Fibroblast of the conjunctiva (primary cell): ENCODE measurements at places on chromosomes 2 and 18.

DNA sequence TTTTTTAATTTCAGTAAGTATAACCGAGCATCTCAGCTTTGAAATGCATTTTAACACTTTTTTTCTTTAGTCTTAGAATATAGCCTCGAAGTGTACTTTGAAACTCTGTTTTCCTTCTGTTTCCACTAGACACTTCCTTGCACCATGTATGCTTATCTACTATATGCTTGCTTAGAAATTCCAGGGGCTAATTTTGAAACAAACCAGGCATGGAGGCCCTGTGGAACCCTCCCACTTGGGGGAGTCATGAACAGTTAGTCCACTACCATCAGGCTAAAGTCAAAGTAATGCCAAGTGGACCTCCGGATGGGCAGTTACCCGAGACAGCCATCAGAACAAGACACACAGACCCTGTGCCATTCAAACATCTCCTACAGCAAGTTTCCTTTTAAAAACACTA is 120.3 kb downstream of the LCLAT1 start:
- no peak for DNase-seq

- no peak for DNase-seq
Measured at GRCh38 chr18:23887035-23887434, 127.5 kb upstream of the TTC39C start.

- DNase-seq: no peak
Measured at GRCh38 chr2:176173567-176174381, 14.7 kb upstream of the HOXD1 start.

DNA sequence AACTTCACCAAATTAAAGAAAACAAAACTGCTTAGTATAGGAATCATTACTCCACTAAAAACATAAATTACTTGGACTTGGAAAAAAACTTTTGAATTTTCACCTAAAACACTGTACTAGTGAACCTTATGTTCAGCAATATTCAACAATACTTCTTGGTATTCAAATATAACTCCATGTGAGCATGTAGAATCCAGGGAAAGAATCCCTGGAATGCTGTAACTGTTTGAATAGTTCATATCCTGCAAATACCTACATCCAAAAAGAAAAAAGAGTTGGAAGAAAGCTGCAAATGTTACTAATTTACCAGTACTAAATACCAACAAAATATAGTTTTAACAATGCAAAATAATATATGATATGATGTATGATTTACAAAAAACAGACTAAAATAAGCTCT is 65.4 kb downstream of the IKZF2 start:
- DNase-seq: no peak

DNA sequence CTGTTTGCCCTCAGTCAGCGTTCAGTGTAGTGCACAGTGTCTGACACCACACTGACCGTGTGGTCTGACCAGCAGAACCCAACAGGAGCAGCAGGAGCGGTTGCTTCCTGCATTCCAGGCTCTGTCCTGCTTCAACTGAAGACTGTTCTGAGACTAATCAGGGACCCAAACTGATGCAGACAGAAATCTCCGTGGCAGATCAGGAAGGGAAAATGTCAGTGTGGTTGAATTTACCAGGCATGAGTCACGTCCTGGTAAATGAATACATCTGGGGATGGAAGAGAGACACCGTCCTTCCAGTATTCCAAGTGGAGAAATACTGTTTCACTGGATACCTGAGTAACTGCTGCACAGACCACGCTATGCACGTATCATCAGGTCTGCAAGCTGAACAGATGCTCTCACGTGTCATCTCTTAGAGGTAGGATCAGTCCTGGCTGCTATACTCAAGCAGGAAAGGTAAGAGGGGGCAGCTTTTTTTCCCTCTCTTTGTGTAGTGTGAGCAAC is 223.6 kb upstream of the EPAS1 start:
- peak; percentile 63 for DNase-seq

DNA sequence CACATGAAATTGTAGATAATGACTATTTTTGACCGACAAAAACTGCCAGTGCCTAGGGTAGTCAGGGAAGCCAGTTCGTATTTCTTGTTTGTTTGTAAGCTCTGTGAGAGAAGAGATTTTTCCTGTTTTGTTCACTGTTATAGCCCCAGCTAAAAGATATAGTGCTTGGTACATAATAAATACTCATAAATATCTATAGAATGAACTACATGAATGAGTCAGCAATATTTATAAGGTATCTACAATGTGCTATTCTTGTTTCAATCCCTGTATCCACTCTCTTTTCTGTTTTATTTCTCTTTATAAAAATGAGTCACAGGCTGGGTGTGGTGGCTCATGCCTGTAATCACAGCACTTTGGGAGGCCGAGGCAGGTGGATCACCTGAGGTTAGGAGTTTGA is 275.6 kb upstream of the FANCL start:
- DNase-seq: no peak

DNA sequence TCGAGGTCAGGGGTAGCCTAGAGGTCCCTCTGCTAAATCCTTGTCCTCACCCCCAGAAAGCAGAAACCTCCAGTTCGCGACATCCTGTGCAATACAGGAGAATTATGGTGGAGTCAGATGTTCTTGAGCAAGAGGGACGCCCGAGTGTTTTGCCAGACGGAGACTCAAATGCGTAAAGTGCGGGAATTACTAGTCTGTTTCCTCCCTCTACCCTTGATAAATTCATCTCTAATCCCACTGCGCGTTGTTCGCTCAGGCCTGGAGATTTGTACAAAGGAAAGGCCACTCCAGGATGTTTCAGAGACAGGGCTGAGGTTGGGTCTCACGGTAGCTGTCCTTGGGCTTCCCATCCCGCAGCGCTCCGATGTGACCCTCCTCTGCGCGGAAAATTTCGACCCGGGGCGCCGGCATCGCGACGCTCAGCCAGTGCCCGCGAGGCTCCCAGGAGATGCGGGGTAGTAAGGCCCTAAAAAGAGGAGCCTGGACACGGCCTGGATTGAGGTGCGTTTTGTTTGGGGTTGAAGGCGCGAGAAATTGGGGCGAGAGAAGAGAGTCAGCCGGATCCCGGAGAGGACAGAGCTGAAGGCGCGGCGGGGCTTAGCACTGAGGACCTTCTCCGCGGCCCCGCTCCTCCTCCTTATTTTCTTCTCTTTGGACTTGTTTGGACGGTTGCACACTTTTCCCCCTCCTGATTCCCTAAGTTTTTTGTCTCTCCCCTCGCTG is 2.6 kb upstream of the NEUROD1 start:
- no peak for DNase-seq

DNA sequence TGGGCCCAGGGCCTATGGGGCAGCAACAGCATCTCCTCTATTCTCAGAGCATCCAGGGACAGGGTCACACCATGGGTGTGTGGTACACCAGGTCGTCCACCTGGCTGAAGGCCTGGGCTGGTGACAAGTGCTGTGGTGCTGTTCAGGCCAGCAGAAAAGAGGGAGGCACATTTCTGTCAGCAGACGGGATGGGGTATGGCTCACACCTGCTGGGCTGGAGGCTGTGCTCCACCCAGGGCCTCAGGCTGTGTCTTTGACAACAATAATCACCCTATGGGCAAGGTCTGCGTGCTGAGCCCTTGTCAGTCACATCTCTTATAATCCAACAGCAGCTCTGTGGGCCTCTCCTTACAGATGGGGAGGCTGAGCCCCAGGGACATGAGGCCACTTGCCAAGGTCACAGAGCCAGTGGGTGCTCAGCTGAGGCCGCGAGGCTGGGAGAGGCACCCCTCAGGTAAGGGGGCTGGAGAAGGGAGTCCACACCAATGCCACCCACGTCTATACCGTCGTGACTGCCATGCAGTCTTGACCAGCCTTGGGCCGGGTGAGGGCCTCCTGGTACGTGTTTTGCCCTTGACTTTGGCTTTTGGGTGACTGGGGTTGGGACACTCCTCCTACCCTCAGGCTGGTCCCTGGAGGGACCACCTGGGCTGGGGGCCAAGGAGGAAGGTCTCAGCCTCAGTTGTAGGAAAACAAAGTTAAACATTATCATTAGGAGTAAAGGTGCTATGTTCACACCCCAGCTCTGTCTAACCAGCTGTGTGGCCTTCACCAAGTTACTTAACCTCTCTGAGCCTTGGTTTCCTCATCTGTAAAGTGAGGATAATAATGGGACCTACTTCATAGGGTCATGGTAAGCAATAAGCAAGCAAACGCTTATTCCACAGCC is 5.6 kb upstream of the HS6ST1 start:
- DNase-seq: no peak

DNA sequence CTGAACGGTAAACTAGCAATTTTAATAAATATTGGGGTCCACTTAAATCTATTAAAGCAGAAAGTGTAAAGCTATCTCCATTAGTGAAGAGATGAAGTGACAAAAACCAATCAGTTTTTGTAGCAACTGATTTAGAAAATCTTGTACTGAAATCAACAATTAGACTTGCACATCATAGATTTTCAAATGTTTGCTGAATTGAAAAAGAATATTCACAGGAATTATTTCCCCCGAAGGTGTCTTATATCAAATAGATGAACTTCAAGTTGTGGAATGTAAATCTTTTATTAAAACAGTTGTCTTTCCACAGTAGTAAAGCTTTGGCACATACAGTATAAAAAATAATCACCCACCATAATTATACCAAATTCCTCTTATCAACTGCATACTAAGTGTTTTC is 48.7 kb downstream of the ATIC start:
- DNase-seq: no peak

DNA sequence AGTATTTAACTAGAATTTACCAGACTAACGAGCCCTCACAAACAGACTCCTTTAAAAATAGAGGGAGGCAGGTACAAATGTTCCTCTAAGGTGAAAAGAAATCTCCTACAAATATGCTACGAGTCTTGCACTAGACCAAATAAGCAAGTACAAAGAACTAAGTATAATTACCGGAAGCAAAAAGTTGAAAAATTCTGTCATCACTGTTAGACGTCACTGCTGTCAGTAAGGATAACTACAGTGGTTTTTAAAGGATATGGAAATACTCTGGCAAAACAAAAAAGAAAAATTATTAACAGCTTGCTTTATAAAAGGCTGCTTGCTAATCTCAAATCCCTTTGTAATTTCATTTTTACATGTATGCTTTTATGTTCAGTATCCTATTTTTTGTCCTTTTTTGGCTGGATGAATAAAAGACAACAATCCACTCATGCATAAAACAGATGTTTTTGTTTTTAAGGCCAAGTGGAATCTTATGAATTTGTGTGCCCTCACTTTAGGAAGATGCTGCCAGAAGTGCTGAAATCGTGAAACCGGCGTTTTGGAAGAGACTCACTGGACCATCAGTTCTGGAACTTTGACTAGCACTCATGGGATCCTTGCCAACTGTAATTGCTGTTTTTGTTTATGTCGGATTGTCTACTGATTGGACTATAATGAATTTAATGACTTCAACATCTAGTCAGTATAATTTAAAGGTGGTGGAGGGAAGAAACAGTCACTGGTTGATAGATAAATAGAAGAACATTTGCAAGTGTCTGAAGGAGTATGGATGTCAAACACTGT is 6.7 kb downstream of the ZNF521 start:
- no peak for DNase-seq

DNA sequence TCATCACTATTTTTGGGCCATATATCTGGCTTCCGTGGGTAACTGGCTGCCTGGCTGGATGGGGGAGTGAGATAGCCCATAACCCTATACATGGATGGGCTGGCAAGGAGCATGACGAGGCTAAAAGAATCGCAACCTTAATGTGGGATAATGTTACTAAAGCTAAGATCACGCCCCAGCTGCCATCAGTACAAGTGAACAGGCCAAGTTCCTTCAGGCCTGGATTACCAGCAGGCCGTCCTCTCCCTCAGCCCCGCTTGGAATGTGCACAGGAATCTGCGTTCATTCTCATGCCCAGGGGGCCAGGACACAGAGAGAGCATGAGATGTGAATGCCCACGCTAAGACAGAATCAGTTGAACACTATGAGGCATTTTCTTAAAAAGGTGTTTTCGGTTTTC is 34.7 kb downstream of the RMC1 start:
- no peak for DNase-seq

- DNase-seq: no peak
Measured at GRCh38 chr18:56165601-56166355, 472.6 kb downstream of the TXNL1 start.

- no peak for DNase-seq
Measured at GRCh38 chr18:49521216-49521835, 34.3 kb upstream of the C18orf32 start.

- no peak for DNase-seq
Measured at GRCh38 chr2:156852681-156853080, 404.8 kb upstream of the GALNT5 start.

- DNase-seq: no peak
Measured at GRCh38 chr2:238220892-238221521, 17.5 kb upstream of the ILKAP start.

GRCh38 chr2:161020437-161020836 is 139.8 kb upstream of the TANK start:
- no peak for DNase-seq

- no peak for DNase-seq
Measured at GRCh38 chr2:210445116-210445707, 31.3 kb downstream of the LANCL1 start.

DNA sequence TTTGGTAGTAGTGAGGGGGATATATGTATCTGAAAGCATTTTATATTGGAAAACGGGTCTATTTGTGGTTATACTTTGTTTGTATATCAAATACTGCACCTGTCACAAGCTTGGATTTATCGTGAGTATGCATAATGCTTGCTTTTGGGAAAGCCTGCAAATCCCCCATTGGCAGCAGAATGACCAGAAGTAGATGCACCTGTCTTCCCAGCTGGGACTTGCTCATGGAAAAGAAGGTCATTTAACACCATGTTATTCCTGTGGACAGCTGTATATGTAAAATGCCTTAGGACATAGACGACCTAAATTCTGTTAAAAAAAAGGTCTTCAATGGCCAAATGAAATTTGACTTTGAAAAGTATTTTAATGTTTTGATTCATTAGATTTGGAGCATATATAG is 599.4 kb downstream of the XIRP2 start:
- DNase-seq: no peak

GRCh38 chr2:86510436-86510933 is 52.8 kb downstream of the CHMP3 start:
- DNase-seq: no peak
